Sigmoid colon (tissue), 7 donors: ENCODE measurements at places on chromosomes 5 and 9. TPM values are rescaled to one million over a fixed set of nuclear protein-coding genes. Genes with fewer than 3 reads are reported as not detected.

The STOML2 gene
- total RNA-seq, result 116 TPM

The RECK gene
- 17.1 TPM for total RNA-seq

The POU5F2 gene
- 2.5 TPM for total RNA-seq

The PCDHA9 gene
- total RNA-seq, result 0.71 TPM

The FLT4 gene
- 9.7 TPM for total RNA-seq

The SPATA31C1 gene
- not detected for total RNA-seq

The CNTFR gene
- 8.9 TPM for total RNA-seq

The SLC6A3 gene
- not detected for total RNA-seq

The FGF1 gene
- 3.6 TPM for total RNA-seq

The IL3 gene
- total RNA-seq, result not detected

The SLC36A2 gene
- total RNA-seq, result not detected

The REXO4 gene
- 18.3 TPM for total RNA-seq

The MTRR gene
- 49.9 TPM for total RNA-seq

The PHF24 gene
- 2.2 TPM for total RNA-seq

The INSYN2B gene
- total RNA-seq, result not detected

The LOX gene
- 21.6 TPM for total RNA-seq

The S1PR3 gene
- total RNA-seq, result 22.3 TPM

The DRD1 gene
- total RNA-seq, result not detected

The ENTR1 gene
- total RNA-seq, result 35.2 TPM

The PCDHB3 gene
- total RNA-seq, result 1.8 TPM

The KIF4B gene
- total RNA-seq, result not detected

The MIGA2 gene
- 18.1 TPM for total RNA-seq

The PCDHGB2 gene
- 4.4 TPM for total RNA-seq

The SREK1 gene
- total RNA-seq, result 63.5 TPM

The SPINK7 gene
- total RNA-seq, result not detected

The GNAQ gene
- total RNA-seq, result 49.5 TPM

The PPP2R2B gene
- 5.6 TPM for total RNA-seq

The GRM6 gene
- not detected for total RNA-seq

The LRRC19 gene
- 0.83 TPM for total RNA-seq

The RUSC2 gene
- total RNA-seq, result 30.9 TPM

The DBH gene
- total RNA-seq, result not detected

The CAST gene
- 245 TPM for total RNA-seq

The TMEM215 gene
- not detected for total RNA-seq

The PCDHGB7 gene
- total RNA-seq, result 18.6 TPM

The HNRNPH1 gene
- total RNA-seq, result 345 TPM

The NIM1K gene
- 3.6 TPM for total RNA-seq

The IFNA2 gene
- not detected for total RNA-seq

The CDX1 gene
- 1.4 TPM for total RNA-seq

The TEX48 gene
- total RNA-seq, result not detected

The ASTN2 gene
- total RNA-seq, result 2.1 TPM

The PROB1 gene
- total RNA-seq, result 0.36 TPM

The HEMGN gene
- total RNA-seq, result not detected

The SH3RF2 gene
- 0.28 TPM for total RNA-seq

The SLC23A1 gene
- not detected for total RNA-seq

The POLR3G gene
- 5.8 TPM for total RNA-seq

The DMRTA1 gene
- total RNA-seq, result 0.95 TPM

The MEF2C gene
- total RNA-seq, result 32.1 TPM

The SPZ1 gene
- total RNA-seq, result not detected

The RUFY1 gene
- total RNA-seq, result 48.2 TPM

The TPRN gene
- total RNA-seq, result 3.0 TPM

The ADGRD2 gene
- not detected for total RNA-seq

The FOXD1 gene
- 0.36 TPM for total RNA-seq

The FOXD4 gene
- total RNA-seq, result 0.55 TPM

The LCNL1 gene
- total RNA-seq, result 1.1 TPM

The NDUFB6 gene
- total RNA-seq, result 67.4 TPM

The FRRS1L gene
- total RNA-seq, result 3.2 TPM

The PCDHB10 gene
- total RNA-seq, result 6.2 TPM

The PCDHGB3 gene
- 9.2 TPM for total RNA-seq

The SLC34A1 gene
- not detected for total RNA-seq
